GM10248 (cell line): ENCODE measurements at places on chromosomes 6 and 20.

GRCh38 chr20:23520185-23520584, 29.3 kb downstream of the CST8 start:
- DNase-seq = no peak

DNA sequence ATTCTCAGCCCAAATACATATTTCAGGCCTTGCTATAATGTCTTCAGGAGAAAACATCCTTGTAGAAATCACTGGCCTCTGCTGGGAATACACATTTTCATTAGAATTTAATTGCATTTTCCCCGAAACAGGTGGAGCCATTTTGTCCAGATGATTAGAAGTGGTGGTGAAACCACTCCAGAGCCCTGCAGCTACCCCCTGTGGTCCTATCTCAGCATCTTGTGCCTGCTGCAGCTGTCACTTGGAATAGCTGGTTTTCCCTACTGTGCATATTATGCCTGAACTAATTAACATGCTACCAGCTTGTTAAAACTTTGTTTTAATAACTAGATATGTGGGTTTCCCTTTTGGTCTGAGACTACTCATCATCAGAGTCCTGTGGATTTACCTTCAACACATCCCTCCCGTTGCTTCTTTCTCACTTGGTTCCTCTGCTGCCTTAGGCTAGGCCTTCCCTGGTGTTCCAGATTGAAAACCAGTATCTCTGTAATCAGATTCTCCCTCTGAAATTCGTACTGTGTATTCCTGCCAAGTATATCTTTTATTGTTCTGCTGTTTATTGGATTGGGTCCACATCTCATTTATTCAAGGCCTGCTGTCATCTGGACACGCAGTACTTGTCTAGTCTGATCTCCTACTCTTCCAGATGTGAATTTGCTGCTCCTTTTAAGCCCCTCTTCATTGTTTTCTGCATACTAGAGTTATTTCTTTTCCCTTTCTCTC, 15.2 kb downstream of the DNAH8 start:
- DNase-seq = no peak

DNA sequence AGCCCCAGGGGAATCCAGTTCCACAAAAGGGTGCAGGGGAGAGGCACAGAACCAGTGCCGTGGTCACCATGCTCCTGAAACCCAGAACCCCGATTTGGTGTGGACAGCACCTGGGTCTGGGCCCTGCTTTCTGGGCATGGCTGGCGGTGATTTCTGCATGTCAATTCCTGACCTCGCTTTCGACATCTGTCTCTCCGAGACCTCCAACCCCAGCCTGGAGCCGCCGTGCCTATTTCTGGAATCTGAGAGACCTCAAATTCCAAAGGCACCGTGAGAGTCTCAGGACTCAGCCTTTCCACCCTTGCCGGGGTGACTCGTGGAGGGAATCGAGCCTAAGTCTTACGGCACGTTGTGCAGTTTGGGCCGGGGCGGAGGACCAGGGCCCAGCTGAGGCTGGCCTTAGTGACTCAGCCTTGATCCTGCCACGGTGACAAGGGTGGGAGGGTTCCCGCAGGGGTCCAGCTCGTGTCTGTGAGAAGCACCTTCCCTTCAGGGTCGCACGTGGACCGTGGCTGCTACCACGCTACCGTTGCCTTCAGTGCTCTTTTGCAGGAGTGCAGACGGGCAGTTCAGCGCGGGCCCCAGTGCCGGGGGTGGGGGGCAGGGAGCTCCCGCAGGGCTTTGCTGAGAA, 133.7 kb downstream of the PXDC1 start:
- DNase-seq = no peak

GRCh38 chr20:62709537-62709905, 885 bp downstream of the NTSR1 start:
- DNase-seq = no peak

GRCh38 chr20:4132956-4133355, 117.6 kb upstream of the RNF24 start:
- DNase-seq = no peak

- DNase-seq = peak; percentile 54
Observed at GRCh38 chr20:13681248-13682125, 42.8 kb upstream of the TASP1 start.

GRCh38 chr6:166313255-166314070, 5.3 kb upstream of the PRR18 start:
- DNase-seq = peak; percentile 79

GRCh38 chr20:62019881-62020492, 45.7 kb downstream of the TAF4 start:
- no peak for DNase-seq

DNA sequence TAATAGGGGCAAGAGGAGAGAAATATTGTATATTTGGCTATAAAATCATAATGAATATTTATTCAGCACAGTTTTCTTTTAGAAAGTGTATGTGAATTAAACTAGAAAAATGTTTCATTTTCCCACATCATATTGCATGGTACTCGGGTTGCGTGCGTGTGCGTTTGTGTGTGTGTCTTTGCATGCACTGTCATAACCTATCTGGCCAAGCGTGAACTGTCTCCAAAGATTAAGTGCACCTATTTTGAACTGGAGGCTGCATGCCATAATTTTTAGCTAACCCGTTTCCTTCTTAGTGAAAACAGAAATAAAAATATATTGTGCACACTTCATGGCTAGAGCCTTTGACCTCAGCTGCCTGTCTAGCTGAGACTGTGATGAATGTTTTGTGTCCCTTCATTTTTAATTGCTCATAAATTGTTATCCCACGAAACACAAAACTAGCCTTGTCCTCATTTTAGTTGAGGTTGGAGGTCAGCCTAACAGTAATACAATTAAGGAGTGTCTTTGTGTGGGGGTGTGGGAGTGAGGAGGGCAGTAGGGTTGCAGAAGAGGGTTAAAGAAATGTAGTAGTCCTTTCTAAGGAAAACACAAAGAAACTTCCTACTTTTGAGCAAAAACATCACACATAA, 336.1 kb upstream of the POU3F2 start:
- DNase-seq = no peak

DNA sequence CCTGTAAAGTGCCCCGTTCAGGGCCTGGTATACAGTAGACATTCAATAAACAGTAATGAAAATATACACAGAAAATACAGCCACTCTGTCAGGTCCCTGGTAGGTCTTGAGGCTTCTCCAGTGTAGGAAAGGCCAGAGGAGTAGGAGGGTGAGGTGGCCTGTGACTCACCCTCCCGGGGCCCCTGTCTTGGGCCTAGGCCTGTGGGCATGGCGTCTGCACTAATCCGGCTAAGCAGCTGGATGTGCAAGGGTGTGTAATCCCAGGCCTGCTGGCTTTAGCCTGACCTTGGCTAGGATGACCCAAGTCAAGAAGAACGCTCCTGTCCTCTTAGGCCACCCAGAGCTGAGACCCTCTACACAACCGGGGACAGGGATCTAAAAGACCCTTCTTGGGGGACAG, 84.9 kb downstream of the KCNB1 start:
- no peak for DNase-seq

DNA sequence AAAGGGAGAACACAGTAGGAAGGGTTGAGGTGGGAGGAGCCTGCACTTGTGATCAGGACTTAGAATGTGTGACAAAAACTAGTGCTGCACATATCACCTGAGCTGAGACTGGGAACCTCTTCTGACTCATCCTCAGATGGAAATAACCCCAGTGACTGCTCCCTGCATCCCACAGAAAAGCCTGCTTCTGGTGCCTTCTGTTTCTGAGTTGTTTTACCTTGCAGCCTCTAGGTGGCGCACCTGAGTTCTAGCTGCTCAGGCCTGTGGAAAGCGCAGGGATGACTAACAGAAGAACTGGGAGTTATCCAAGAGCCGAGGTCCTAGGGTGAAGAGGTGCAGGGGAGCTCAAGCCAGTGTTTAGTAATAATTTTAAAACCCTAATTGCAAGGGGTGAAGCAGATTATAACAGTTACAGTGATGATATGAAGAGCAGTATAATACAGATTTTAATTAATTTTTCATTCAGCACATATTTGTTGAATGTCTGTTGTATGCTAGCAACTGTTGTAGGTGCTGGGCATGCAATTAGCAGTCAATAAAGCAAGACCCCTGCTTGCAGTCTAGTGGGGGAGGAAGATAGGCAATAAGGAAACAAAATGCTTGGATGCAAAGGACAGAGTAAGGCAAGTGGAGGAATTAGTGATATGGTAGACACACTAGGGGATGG, 302.5 kb downstream of the DHX35 start:
- DNase-seq = peak; percentile 56

GRCh38 chr6:136762022-136762975, 30.0 kb downstream of the MAP3K5 start:
- no peak for DNase-seq

DNA sequence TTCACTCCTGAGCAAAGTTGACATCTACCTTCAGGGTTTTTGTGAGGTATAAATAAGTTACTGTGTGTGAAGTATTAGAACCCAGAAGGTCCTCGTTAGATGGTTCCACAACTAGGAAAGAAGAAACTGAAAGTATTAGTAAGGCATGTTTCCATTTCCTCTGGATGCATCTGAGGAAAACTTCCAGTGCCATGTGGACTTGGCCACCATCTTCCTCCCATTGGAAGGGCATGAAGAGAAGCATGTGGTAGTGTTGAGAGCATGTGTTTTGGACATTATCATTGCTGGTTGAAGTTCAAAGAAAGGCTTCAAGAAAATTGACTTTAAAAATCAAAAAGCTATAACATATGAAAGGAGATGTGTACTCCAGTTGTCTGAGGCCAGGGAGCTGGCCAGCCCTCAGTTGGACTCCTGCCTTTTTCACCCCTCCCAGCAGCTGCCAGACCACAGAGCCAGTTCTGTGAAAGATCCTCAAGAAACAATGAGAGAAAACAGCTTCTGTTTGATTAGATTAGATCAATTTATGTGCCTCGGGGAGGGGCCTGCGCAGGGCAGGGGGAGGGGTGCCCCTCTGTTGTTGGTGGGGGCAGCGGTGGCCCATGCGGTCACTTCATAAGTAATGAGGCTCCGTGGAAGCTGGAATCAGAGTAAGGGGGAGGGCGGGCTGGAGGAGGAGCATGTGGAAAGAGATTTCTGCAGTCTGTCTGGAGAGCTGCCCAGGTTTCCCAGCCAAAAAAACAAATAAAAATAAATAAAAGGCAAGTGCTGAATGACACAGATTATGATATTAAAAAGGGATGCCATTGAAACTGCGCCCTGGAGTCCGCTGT, 154.0 kb downstream of the JARID2 start:
- DNase-seq = no peak

DNA sequence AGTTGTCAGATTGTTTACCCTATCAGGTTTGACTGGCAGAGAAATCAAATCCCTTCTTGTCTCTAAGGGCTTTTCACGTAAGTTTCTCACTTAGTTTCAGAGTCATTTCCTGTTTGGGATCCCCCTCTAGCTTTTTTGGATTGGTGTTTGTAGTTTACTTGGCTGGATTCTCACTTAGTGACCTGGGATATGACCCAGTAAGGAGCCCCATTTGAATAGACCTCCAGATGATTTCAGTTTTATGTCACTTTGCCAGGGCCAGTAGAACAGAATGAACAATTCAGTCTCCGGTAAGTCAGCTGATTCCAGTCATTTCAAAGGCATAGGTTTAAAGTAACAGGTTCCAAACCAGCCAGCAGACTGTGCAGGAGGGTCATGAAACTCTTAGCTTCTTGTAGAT, 8.2 kb downstream of the FAM135A start:
- no peak for DNase-seq

DNA sequence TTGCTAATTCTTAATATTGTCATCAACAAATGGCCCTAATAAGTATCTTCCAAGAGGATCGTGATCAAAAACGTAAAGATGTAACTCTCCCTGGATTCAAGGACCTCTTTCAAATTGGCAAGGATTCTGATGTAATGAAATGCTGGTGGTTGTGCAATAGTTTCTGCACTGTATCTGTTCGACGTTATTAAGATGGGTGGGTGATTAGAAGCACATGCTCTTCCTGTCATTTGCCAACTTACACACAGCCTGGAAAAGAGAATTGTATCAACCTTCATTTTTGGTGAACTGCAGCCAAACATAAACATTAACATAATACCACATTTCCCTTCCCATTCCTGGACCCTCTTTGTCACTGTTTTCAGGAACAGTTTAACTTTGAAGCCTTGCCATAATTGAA, 9.8 kb downstream of the FOXQ1 start:
- no peak for DNase-seq

DNA sequence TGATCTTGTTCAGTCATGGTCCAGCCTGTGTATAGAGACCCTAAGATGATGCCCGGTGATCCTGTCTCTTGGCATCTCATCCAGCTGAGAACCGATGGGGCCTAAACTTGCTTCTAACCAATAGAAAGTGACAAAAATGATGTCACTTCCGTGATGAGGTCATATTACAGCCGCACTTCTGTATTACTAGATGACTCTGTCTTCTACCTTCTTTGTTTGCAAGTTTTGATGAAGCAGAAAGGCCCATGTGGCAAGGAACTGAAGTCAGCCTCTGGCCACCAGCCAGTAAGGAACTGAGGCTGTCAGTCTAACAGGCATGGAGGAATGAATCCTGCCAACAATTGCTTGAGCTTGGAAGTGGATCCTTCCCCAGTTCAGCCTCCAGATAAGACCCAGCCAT, 32.8 kb upstream of the HLA-C start:
- no peak for DNase-seq

DNA sequence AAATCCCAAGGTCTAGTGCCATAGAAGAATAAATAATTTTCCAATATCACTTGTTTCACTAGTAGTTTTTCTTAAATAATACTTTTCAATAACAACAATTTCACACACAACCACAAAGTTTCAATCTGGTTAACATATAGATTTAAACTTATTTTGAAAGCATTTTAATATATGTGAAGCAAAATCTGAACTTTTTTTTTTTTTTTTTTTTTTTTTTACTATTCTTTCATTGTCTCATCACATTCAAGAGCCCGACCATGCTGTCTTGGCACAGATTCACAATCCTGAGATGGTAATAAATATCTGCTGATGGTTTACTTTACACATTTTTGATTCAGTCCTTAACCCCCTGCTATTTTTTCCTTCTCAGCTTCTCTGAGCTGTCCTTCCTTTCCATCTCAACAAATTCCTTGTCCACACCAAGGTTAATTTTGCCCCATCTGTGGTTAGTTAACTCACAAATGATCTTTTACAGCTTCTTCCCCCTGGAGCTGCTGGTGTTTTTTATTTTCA, 262.8 kb downstream of the TMEM242 start:
- DNase-seq = no peak

DNA sequence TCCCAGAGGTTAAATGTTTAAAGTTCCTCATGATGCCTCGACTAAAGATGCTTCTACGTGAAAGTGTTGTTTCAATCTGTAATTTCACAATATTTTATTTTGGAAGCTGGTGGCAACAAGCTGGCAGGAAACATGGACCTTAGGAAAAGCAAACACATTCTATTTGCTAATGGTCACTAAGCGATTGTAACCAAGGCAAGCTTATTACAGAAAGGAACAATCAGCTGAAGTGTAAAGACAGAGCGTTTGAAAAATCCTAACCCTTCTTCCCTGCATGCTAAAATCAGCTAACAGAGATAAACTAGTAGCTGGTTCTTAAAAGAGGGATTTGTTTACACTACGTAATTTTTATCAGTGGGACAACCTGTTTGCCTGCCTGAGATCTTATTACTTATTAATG, 50.0 kb downstream of the IL20RA start:
- DNase-seq = no peak

GRCh38 chr20:2143594-2143993, 42.0 kb downstream of the STK35 start:
- no peak for DNase-seq
